CD4-positive, alpha-beta memory T cell (primary cell): ENCODE measurements at places on chromosomes 6 and 20.

GRCh38 chr20:34473262-34473883 lies 42.8 kb upstream of the DYNLRB1 start:
- peak; percentile 12 for DNase-seq

- DNase-seq = no peak
Measured at GRCh38 chr6:153537422-153537821, 406.3 kb upstream of the RGS17 start.

- DNase-seq = no peak
Measured at GRCh38 chr6:136532030-136532429, 18.2 kb downstream of the MAP7 start.

- no peak for DNase-seq
Measured at GRCh38 chr6:21754891-21755290, 161.3 kb downstream of the SOX4 start.

- DNase-seq = no peak
Measured at GRCh38 chr6:158410784-158411183, 98.5 kb downstream of the TULP4 start.

DNA sequence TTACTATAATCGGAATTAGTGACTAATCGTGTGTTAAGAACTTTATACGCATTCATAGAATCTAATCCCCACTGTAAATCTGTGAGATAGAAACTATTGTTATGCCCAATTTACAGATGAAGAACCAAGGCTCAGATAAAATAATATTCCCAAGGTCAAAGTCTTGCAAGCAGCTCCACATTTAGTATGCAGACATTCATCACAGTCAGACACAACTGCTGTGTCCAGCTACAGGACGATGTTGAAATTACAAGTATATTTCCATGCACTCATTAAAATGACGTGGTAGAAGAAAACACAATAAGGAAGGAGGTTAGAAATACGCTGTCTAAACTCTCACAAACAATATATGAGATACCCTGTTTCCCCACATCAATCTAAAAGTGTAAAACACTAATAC lies 82.5 kb downstream of the PREX1 start:
- no peak for DNase-seq

- no peak for DNase-seq
Measured at GRCh38 chr20:48025661-48026060, 240.4 kb upstream of the SULF2 start.

DNA sequence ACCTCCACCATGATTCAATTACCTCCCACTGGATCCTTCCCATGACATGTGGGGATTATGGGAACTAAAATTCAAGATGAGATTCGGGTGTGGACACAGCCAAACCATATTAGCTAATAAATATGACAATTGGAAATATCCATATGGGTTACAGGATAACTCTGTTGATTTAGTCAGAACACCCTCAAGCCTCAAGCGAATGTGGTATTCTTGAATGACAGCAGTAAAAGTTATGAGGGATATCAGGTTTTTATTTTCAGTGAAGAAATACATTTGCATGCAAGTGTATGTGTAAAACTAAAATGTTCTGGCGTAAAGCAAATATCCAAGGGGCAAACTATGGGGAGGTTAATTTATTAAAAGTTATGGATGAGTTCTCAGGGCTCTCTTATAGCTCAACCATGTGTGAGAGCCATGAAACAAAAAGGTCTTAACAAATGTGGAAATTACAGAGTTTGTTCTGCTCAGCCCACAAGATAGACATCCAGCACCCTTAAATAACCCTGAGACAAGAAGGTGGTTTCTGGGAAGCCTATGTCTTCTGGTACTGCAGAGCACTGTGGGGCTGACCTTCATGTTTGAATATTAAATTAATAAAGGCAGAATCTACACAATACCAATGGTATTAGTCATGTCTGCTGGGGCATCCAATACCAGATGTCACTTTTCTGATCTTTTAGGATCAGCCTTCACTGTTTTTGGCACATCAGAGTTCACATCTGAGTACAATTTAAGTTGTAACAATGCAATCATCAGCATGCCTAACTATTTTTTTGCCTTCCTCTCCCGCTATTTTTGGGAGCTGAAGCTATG lies 370.5 kb upstream of the RSPO3 start:
- DNase-seq = no peak

DNA sequence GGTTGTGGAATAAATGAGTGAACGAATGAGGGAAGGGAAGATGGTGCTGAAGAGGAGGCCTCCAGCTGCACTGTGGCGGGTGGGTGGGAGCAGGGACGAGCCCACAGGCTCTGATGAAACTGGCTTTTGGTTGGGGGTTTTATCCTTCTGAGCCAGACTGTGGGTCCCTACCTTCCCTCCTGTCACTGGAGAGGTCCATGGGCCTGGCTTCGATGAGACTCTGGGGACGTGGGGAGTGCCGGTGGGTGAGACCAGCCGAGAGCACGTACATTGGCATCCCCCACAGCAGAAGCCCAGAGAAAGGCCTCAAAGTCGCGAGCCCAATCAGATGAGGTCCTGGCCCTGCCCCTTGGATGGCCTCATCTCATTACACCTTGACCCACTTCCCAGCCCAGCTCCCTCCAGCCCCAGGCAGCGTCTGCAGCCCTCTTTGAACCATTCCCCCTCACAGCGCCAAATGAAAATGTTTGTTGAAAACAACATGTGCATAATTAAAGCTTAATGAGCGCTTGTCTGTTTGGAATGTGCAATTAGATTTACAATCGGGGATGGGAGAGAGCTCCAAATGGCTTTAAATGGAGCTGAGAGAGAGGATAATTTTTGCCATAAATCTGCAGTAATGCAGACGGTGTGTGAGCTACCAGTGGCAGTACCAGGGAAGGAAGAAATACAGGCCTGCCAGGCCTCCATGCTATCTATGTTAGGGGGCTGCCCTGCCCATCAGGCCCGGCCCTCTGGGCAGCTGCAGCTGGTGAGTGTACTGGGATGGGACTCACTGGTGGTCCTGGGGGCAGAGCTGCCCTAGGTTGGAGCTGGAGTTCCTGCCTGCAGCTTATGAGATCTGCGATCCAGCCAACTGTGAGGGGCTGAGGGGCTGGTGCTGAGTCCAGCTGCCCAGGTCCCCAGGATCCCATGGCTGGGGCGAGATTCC lies 47.2 kb downstream of the TOX2 start:
- no peak for DNase-seq
